A673 (cell line): ENCODE measurements at places on chromosomes 7 and 10. TPM values are rescaled to one million over a fixed set of nuclear protein-coding genes. Genes with fewer than 3 reads are reported as not detected.

Gene SHOC2
- total RNA-seq: 37.6 and 40.0 TPM in 2 replicates

- peaks cover 4% of the 10 kb centered on the region for H3K4me1 ChIP-seq
- DNase-seq: no peak
- no peaks in the 10 kb centered on the region for H3K27me3 ChIP-seq
- H3K4me3 ChIP-seq: no peak overlapping the region
- no peaks in the 10 kb centered on the region for H3K36me3 ChIP-seq
Measured at GRCh38 chr7:26096136-26096535, 55.9 kb upstream of the NFE2L3 start.

- peak; percentile 29 for DNase-seq
- no peak overlapping the region for H3K4me3 ChIP-seq
- H3K36me3 ChIP-seq: no peaks in the 10 kb centered on the region
- no peaks in the 10 kb centered on the region for H3K4me1 ChIP-seq
Measured at GRCh38 chr10:4254101-4254994, 469.3 kb upstream of the KLF6 start.

- H3K27me3 ChIP-seq: no peaks in the 10 kb centered on the region
- H3K27ac ChIP-seq: no peak overlapping the region
Measured at GRCh38 chr10:48549236-48549635, 55.6 kb downstream of the ARHGAP22 start.

- H3K36me3 ChIP-seq: no peaks in the 10 kb centered on the region
- H3K27me3 ChIP-seq: no peaks in the 10 kb centered on the region
- H3K4me3 ChIP-seq: no peak overlapping the region
- no peak overlapping the region for H3K27ac ChIP-seq
- DNase-seq: no peak
Measured at GRCh38 chr7:135380351-135380750, 129.6 kb downstream of the CNOT4 start.

- no peaks in the 10 kb centered on the region for H3K36me3 ChIP-seq
- H3K27me3 ChIP-seq: peaks cover 81% of the 10 kb centered on the region
- no peaks in the 10 kb centered on the region for H3K4me1 ChIP-seq
- H3K4me3 ChIP-seq: no peak overlapping the region
- H3K27ac ChIP-seq: no peak overlapping the region
Measured at GRCh38 chr7:103719070-103719469, 270.4 kb downstream of the RELN start.

GRCh38 chr10:110883924-110884323 lies 12.2 kb downstream of the PDCD4 start:
- peaks cover 4% of the 10 kb centered on the region for H3K36me3 ChIP-seq
- no peak overlapping the region for H3K27ac ChIP-seq
- H3K4me3 ChIP-seq: no peak overlapping the region
- no peaks in the 10 kb centered on the region for H3K27me3 ChIP-seq
- H3K4me1 ChIP-seq: no peaks in the 10 kb centered on the region
- no peak for DNase-seq

Gene CPXM2
- not detected in 2 replicates for total RNA-seq

DNA sequence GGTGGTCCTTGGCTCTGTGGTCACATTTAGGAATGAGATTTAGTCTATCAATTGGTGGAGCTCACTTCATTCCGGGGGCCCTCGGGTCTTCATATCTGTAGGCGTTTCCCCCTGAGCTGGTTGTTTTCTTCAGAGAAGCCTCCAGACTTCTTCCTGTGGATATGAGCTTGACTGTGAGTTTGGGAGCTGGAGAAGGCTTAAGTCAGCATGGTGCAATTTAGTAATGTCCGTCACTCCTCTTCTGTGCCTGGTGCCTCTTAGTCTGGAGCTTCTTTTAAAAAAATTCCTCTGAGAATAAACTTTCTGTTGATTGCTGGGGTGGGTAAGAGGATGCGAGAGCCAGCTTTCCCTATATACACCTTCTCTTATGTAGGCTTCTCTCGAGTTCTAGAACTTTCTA lies 40.2 kb downstream of the HECW1 start:
- H3K4me1 ChIP-seq: peaks cover 11% of the 10 kb centered on the region
- DNase-seq: peak; percentile 54
- H3K27ac ChIP-seq: no peak overlapping the region
- H3K27me3 ChIP-seq: no peaks in the 10 kb centered on the region
- H3K4me3 ChIP-seq: no peak overlapping the region
- no peaks in the 10 kb centered on the region for H3K36me3 ChIP-seq

GRCh38 chr7:141444961-141445360 lies 106.2 kb upstream of the AGK start:
- no peak overlapping the region for H3K27ac ChIP-seq
- H3K4me1 ChIP-seq: no peaks in the 10 kb centered on the region
- H3K4me3 ChIP-seq: no peak overlapping the region
- H3K36me3 ChIP-seq: no peaks in the 10 kb centered on the region

Gene PCLO
- 1.2 and 2.1 TPM in 2 replicates for total RNA-seq

Gene PLXDC2
- 69.6 and 74.8 TPM in 2 replicates for total RNA-seq

DNA sequence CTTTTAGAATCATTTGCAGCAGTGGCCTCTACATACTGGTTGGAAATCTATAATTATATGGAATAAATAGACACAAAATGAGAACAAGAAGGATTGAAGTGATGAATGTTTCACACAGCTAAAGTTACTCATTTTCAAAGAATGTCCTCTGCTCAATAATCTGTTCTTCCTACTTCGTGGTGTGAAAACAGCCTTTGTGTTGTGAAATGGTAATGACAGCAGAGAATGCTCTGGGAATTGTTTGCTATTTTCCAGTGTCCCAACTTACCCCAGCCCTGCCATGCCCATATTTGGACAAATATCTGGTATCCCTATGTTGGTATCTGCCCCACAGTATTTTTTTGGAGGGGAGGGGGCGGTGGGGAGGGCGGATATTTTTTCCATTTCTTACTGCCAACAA lies 130.4 kb downstream of the GLI3 start:
- H3K27ac ChIP-seq: peak overlapping the region; percentile 79
- DNase-seq: peak; percentile 32
- no peaks in the 10 kb centered on the region for H3K27me3 ChIP-seq
- H3K4me1 ChIP-seq: peaks cover 53% of the 10 kb centered on the region
- H3K36me3 ChIP-seq: no peaks in the 10 kb centered on the region

Gene LMOD2
- total RNA-seq: not detected in 2 replicates

DNA sequence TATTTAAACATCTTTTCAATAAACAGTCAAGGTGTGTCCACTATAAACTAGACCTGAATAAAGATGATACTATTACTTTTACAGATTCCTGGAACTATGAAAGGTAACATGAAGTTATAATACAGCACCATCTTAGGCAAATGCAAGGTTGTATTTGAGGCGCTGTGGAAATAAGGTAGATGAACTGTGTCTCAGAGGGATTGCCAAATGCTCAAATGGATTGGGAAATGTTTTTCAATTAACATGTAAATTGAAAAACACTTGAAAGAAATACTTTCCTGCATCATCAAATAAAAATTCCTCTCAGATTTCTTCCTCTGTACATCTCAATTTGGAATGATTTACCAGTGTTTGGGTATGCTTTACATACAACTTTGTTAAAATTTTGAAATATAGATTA lies 139.4 kb downstream of the DKK1 start:
- no peak for DNase-seq
- H3K4me1 ChIP-seq: no peaks in the 10 kb centered on the region
- no peaks in the 10 kb centered on the region for H3K36me3 ChIP-seq
- peaks cover 13% of the 10 kb centered on the region for H3K27me3 ChIP-seq

Gene C10orf105
- not detected in 2 replicates for total RNA-seq

DNA sequence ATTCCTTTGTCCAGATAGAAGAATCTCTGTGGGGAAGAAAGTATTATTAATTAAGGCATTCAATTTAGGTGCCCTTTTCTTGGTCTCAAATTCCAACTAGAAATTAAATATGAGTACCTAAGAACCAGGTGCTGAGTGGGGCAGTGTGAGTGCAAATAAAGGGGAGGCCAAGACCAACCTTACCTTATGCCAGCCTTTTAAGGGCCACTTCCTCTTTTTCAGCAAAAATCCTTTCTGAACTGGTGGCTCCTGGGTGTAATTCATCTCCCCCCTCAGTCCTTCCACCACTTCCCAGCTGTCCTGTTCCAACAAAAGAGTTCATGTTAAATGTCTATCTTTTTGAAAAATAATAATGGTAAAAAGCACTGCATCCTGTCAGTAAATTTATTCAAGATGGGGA lies 108.2 kb downstream of the OSBPL3 start:
- H3K27me3 ChIP-seq: no peaks in the 10 kb centered on the region
- no peak for DNase-seq
- no peaks in the 10 kb centered on the region for H3K36me3 ChIP-seq
- H3K4me1 ChIP-seq: peaks cover 6% of the 10 kb centered on the region
- no peak overlapping the region for H3K4me3 ChIP-seq

Gene SRRM3
- total RNA-seq: 1.7 and 1.8 TPM in 2 replicates

GRCh38 chr10:79387974-79388850 lies 40.9 kb downstream of the PPIF start:
- H3K4me1 ChIP-seq: no peaks in the 10 kb centered on the region
- no peaks in the 10 kb centered on the region for H3K36me3 ChIP-seq
- no peak overlapping the region for H3K27ac ChIP-seq
- no peak overlapping the region for H3K4me3 ChIP-seq
- DNase-seq: no peak

Gene TMEM72
- total RNA-seq: 0.80 and 1.4 TPM in 2 replicates

- no peaks in the 10 kb centered on the region for H3K36me3 ChIP-seq
- no peak overlapping the region for H3K4me3 ChIP-seq
- no peaks in the 10 kb centered on the region for H3K27me3 ChIP-seq
- no peaks in the 10 kb centered on the region for H3K4me1 ChIP-seq
- no peak overlapping the region for H3K27ac ChIP-seq
Measured at GRCh38 chr10:127018298-127018650, 113.0 kb downstream of the DOCK1 start.

GRCh38 chr7:20200361-20200760 lies 16.8 kb downstream of the MACC1 start:
- no peaks in the 10 kb centered on the region for H3K36me3 ChIP-seq
- H3K27me3 ChIP-seq: no peaks in the 10 kb centered on the region
- DNase-seq: no peak
- H3K27ac ChIP-seq: no peak overlapping the region

DNA sequence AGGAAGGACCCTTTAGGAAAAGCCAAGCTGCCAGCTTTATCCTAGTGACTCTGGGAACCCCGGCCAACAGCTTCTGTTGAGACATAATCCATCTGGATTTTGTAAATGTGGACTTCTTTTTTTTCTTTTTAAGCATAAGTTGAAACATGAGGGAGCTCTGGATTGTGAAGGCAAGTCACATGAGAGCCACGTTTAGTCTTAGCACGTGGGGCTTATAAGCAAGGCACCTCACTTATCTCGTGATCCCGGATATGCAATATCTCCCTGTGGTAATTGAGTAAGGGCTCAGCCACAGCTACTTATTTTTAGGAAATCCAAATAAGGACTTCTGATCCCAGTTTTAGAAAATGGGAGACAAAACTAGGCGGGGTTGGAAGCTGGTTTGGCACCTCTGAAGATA lies 111.2 kb upstream of the PTN start:
- H3K27ac ChIP-seq: no peak overlapping the region
- no peaks in the 10 kb centered on the region for H3K27me3 ChIP-seq
- no peaks in the 10 kb centered on the region for H3K36me3 ChIP-seq
- no peaks in the 10 kb centered on the region for H3K4me1 ChIP-seq
- H3K4me3 ChIP-seq: no peak overlapping the region
